Mucosa of descending colon (tissue), 3 donors: ENCODE measurements at places on chromosomes 6 and 20. TPM values are rescaled to one million over a fixed set of nuclear protein-coding genes. Genes with fewer than 3 reads are reported as not detected.

Gene BPIFB4
- not detected for total RNA-seq

Gene C20orf202
- 0.48 TPM for total RNA-seq

Gene SERPINB6
- total RNA-seq = 147 TPM

Gene RAB23
- 109 TPM for total RNA-seq

Gene TREM1
- 1.2 TPM for total RNA-seq

Gene FARS2
- 21.6 TPM for total RNA-seq

Gene PACRG
- total RNA-seq = 1.5 TPM

Gene MYT1
- 0.76 TPM for total RNA-seq

Gene SOBP
- total RNA-seq = 31.5 TPM

Gene ENPP3
- total RNA-seq = 6.6 TPM

Gene RAB44
- 0.53 TPM for total RNA-seq

Gene SNAP25
- total RNA-seq = 10.5 TPM

Gene SLC22A7
- total RNA-seq = not detected
